Spleen (tissue), 13 donors: ENCODE measurements at places on chromosomes 5 and 9. TPM values are rescaled to one million over a fixed set of nuclear protein-coding genes. Genes with fewer than 3 reads are reported as not detected.
A peak's percentile ranks its signal among the peaks of the same experiment; 100 is the strongest.

GRPEL2 gene
- polyA plus RNA-seq = 5.3 TPM

IFNA2 gene
- not detected for polyA plus RNA-seq

- no peak for DNase-seq
These were observed 402.8 kb downstream of the MAT2B start for GRCh38 chr5:163908253-163908652.

SPATA31D4 gene
- not detected for polyA plus RNA-seq

DNA sequence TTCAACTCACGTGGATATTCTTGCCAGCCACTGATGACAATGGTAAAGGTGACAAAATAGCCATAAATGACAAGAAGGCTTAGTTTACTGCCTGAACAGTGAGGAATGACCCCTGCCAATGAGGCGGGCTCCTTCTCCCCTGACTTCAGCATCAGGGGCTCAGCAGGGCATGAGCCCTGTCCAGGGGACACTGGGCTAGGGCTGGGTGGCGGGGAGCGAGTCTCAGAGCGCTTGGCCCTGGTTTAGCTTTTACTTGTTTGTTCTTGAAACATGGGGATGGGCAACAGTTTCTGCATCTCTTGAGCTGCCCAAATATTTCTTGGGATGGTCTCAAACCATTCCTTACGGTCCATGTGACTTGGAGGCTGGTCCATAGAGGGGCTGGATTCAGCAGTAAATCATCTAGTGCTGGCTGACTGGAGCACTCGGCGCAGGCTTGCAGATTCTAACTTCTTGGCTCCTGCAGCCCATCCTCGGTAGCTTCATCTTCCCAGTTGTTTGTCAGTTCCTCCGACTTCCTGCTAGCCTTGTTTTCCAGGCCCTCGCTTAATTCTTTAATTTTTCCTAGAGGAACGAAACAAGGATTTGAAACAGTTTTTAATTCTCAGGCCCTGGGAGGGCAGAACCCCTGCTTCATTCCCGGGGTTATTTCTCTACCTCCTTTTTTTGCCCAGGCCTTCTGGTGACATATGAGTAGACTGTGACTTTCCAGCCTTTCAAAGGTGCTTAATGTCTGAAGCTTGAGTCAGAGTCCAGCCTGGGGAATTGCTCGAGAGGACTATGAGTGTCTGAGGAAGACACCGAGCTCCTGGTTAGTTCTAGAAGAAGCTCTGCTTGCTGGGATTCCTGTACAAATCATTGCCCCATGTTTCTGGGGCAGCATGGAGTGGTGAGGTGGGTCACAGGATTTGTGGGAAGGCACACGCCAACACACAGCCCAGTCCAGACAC, 4.5 kb upstream of the HMCN2 start:
- peak; percentile 50 for DNase-seq

LHFPL2 gene
- 9.6 TPM for polyA plus RNA-seq

CLINT1 gene
- polyA plus RNA-seq = 26.7 TPM

DNA sequence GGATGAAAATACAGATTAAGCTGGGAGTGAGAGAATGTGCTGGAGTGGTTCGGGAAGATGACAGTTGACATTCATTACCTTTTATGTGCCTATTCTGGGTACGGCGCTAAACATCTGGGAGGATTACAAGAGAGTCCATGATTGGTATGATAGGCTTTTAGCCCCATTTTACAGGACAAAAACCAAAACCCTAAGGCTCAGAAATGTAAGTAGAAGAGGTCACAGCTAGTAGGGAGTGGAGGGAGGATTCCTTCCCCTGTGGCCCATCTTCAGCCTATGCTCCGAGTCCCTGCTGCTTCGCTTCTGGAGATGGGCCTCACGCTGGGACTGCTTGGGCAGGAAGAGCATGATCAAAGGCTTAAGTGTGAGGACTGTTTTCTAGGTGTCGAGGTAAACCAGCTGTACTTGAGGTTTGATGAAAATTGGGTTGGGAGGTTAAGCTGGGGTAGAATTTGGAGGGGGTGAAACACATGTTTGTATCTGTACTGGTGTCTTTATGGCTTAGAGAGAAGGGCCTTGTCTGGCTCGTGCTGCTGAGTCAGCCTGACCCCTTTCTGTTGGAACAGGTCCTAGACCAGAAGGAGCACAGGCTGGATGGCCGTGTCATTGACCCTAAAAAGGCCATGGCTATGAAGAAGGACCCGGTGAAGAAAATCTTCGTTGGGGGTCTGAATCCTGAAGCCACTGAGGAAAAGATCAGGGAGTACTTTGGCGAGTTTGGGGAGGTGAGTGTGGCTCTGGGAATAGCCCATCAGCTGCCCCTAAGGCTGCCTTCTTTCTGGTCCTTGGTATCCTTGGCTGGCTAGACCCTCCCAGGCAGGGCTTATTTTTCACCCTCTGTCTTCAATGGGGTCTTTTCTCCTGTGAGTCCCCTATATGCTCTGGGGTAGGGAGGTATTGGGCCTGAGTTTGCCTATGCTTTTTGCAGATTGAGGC, 2.1 kb downstream of the HNRNPAB start:
- DNase-seq = peak; percentile 60

DNA sequence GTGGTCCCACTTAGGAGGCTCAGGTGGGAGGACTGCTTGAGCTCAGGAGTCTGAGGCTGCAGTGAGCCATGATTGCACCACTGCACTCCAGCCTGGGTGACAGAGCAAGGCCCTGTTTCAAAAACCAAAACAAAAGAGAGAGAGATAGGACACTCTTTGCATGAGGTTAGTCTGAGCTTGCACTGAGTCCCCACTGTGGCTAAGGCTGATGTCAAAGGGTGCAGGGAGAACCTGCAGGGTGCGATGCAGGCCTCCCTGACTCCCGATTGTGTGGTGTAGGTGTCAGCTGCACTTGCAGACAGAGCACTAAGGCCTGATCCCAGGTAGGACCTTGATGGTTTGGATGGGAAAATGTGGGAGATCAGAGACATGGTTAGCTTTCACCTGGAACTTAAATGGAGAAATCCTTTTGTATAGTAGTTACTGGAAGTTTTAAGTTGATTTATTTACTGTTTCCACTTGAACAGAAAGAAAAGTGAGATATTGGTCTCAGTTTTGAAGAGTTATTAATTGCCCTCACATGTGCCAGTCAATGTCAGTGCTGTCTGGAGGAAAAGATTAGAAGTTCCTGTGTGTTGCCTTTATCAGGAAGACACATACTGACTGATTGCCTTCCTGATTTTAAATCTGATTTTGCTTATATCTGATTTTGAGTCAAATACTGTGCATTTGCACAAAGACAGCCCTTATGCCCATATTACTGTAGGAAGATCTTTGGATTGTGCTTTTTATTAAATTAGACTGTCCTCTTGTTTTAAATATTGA, 260.0 kb downstream of the MAST4 start:
- no peak for DNase-seq

GRCh38 chr5:61620699-61621182, 288.7 kb downstream of the ZSWIM6 start:
- no peak for DNase-seq

EGFL7 gene
- polyA plus RNA-seq = 409 TPM

DNA sequence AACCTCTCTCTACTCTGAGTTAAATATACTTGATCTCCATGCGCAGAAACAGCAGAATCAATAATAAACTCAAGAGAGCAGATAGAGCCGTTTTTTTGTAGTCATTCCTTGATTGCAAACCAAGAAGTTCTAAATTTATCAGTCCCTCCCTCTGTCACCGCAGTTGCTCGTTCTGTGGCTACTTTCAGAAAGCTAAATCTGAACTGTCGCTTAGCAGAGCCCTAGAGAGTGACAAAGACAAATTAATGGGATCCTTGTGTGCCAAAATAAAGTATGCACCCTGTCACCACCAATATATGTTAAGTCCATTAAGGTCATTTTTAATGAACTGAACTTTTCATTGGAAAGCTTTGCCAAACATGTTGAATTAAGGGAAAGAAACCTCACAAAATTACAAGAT, 218.3 kb downstream of the ADAMTSL1 start:
- DNase-seq = no peak

DNA sequence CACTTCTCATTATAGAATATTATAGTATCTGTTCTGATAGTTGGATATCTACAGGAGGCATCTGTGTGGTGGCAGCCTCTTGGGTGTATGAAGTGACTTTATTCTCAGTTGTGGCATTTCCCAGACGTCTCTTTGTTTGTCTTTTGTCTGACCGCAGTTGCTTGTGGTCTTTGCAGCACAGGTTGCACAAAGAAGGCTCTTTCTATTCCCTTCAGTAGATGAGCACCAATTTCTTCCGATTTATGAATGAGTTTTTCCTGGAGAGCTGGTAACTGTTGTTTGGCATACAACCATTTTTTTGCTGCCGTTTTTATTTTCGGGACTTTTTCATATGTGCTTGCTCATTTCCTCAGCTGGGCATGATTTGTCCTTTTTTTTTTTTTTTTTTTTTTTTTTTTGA, 56.4 kb upstream of the MYO10 start:
- DNase-seq = no peak

- DNase-seq = no peak
These were observed 5.1 kb upstream of the WWC1 start for GRCh38 chr5:168286386-168286785.

DNA sequence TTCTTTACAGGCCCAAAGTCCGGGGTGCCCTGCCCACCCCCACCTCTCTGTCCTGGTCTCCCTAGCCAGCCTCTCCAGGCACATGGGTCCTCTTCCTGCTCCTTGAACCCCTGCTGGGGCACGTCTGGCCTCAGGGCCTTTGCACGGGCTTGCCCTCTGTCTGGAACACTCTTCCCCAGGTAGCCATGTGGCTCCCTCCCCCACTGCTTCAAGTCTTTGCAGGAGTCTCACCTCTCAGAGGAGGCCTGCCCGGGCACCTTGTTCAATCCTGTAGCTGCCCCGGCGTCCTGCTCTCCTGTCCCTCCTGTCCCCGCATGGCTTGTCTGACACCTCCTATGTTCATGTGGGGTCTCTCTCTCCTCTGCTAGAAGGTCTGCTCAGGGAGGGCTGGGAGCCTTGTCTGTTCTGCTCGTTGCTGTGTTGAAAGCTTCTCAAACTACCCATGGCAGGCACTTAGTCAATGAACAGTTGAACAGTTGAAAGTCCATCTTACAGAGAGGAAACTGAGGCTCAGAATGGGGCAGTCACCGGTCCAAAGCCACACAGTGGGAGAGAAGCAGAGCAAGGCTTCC, 241.4 kb downstream of the PBX3 start:
- DNase-seq = no peak

DNA sequence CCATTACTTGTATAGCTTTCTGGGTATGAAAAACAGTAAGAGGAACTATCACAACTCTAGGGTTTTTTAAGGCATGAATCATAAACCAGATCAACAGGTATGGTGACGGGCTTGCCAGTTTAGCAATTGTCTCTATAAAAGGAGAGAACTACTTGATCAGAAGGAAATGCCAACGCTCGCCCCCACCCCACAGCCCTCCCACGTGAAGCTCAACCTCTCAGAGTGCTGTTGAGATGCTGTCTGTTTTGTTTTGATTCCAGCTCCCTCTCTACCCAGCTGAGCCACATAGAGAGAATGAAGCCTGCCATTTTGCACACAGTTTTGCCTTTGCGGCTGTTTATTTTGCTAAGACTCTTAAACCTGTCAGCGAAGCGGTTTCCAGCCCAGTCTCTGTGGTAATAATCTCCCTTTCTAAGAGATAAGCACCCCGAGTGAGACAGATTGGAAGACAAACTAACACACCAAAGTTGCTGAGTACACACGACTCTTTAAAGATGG, 257.9 kb upstream of the ANKRD55 start:
- no peak for DNase-seq

- DNase-seq = no peak
These were observed 263.4 kb downstream of the SEC61B start for GRCh38 chr9:99485459-99485858.

DNA sequence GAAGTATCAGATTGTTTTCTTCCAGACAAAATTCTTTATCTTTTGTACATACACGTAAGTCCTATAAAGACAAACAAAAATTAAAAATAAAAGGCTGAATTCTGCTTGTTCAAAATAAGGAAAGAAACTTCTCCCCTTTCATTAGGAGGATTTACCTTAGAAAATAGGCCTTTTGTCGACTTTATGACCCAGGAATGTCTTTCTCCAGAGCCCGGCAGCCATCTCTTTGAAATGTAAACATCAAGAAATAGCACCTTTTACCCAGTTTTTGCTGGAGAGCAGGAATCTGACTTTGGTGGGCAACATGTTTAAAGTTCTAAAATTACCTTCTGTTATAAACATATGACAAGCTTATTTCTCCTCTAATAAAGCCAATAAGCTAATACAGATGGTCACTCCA, 373.0 kb upstream of the FTMT start:
- no peak for DNase-seq
